ENCODE measurements at places on chromosomes 6 and 20. TPM values are rescaled to one million over a fixed set of nuclear protein-coding genes. Genes with fewer than 3 reads are reported as not detected.

The SPTLC3 gene
- total RNA-seq: 11.4 TPM

The DTD1 gene
- total RNA-seq: 109 TPM

GRCh38 chr6:44219053-44219814 is 2.5 kb downstream of the MYMX start:
- peak; percentile 69 for DNase-seq

- no peak for DNase-seq
These were observed 12.9 kb upstream of the C20orf144 start for GRCh38 chr20:33649201-33649681.

GRCh38 chr6:42402184-42402583 is 49.5 kb downstream of the TRERF1 start:
- DNase-seq: peak; percentile 73

DNA sequence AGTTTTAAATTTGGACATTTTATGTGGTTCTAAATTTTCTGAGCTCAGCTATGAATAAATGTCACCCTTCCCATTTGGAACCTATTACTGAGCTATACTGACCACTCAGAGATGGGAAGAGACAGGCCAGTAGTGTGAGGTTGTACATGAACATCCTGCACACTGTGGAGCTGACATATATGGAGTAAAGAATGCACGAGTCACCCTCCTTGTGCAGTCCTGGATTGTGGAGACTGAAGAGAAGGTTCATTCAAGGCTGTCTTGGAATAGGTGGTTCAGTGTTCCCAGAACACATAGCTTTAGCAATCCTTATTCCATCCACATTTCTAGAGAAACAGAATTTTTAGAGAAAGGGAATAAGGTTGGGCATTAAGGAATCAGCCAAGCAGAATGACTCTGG is 50.3 kb upstream of the OGFRL1 start:
- DNase-seq: peak; percentile 17

DNA sequence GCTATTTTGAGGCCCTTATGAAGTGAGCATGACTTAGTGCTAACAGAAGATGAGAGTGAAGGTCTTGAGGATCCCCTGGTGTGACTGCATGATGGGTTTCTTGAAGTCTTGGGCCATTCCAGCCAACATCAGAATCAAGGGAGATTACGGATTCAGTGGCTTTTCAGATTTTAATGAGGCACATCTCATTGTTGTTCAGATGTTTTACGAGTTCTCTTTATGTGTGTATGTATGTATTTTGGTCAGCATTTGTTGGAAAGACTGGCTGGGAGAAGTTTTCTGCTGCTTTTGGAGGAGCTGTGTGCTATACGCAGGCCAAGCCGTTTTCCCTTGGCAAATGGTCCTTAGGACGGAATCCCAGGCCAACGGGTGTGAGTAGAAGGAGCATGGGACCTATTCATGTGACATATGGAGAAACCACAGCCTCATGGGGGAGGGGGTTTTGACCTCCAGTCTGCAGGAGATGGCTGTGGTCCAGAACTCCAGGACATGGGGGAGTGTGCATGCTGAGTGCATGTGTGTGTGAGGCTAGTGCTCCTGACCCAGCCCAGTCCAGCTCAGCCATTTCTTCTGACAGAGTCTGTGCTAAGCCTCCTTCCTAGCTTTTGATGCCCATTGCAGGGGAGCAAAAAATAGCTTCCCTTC is 35.3 kb downstream of the CHMP4B start:
- DNase-seq: peak; percentile 52

Measured in RPMI7951 (cell line).